ENCODE measurements at places on chromosomes 3 and 15.

DNA sequence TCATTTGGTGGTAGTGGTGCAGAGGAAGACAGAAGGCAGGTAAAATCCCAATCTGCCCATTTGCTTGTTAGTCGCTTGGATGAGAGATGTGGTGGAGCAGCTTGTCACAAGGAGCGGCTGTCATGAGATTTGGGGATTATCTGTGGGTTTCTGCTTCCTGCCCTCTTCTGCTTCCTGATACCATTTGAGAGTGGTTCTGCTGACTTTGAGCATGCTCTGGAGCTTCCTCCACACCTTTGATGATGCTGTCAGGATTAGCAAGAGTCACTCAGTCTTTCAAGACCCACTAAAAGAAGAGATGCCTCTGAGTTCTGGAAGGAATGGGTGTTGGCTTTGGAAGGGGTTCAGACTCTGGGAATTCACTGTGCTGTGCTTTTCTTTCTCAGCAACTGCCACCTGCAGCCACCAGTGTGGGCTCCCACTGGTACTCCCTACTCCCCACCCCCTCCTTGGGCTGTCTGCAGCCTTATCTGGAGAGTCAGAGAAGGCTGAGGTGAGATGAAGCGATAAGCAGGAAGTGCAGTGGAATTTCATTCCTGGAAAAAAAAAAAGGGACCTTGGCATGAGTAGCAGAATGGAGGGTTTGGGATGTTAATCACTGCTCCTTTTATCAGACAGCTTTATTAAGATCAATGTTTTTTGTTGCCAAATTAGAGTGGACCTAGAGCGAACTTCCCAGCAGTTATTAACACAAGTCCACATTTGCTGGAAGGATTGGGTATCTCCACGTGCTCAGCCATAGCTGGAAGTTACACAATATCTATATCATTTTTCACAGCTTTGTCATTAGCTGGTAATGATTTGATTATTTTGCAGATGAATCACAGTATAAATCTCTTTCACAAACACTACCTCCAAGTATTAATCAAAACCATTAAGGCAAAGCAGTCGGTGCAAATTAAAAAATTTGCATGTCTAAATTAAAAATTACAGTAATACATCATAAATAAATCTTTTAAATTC lies 233.0 kb upstream of the SATB1 start:
- DNase-seq: no peak

DNA sequence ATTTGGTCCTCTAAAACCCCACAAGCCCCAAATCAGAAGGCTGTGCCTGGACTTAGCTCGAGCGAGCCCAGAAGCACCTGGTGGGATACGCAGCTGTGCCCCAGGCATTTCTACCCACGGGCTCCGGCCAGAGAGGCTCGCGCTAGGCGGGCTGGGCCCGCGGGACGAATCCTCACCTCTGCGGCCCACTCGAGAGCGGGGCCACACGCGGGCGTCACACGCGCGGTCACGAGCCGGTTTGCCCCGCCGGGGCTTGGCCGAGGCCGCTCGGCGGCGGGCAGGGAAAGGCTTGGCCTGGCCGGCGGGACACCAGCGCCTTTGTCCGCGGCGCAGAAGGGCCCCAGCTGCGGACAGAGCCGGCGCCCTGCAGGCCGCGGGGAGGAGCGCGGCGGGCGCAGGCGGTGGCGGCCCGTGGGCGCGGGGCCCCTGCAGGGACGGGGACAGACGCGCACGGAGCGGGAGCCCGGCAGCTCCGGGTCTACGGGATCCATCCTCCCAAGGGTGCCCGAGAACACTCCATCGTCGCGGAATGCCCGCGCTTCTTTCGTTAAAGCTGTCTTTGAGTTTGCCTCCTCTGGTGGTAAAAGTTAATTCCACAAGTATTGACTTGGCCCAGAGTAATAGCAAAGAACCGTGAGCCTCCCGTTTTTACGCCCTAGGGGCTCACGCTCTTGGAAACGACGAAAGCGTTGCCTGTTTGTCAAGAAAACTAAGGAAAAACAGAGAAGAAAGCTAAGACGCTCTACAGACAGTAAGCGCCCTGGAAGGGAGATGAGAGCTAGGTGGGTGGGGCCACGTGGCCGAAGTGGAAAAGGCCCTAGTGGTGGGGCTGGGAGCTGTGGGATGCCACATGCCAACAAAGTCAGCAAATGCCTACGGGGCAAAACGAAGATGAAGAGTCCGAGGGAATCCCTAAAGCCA lies 26.4 kb downstream of the TYRO3 start:
- peak; percentile 80 for DNase-seq

DNA sequence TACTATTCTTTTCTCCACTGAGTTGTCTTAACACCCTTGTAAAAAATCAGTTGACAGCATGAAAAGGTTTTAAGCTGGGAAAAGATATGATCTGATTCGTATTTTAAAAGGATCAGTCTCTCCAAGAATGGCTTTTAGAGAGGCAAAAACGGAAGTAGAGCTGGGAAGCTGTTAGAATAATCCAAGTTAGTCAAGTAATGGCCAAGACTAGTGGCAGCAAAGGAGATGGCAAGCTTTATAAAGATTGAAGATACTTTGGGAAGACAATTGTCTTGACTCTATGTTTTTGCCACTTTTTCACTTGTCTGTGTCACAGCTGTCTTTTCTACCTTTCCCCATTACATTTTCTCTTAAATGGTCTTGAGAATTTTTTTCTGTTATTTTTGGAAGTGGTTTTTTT lies 243.5 kb upstream of the MANF start:
- DNase-seq: no peak

GRCh38 chr15:78411061-78411460 lies 27.0 kb upstream of the IREB2 start:
- DNase-seq: no peak

DNA sequence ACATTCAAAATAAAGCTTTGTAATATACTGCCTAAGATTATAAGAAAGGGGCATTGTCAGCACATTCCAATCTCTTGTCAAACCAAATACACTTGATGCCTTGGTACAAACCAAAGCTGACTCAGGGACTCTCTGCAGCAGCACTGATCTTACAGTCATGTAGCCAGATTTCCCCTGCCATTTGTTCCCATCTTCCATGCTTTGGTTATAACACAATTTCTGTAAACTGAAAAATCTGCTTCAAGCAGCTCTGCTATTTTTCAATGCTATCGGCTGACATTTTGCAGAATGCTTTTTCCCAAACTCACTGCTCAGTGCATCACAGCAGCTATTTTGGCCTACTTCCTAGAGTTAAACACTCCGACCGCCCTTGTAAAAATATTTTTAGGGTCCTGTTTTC lies 18.2 kb downstream of the PLOD2 start:
- no peak for DNase-seq

GRCh38 chr15:38050529-38051448 lies 116.3 kb downstream of the TMCO5A start:
- no peak for DNase-seq

GRCh38 chr3:36907911-36908646 lies 36.8 kb downstream of the TRANK1 start:
- no peak for DNase-seq

Data from left hindlimb (tissue), 1 donor.